Mesenchymal stem cell (in vitro differentiated cells and primary cell): ENCODE measurements at places on chromosomes 2 and 18.

DNA sequence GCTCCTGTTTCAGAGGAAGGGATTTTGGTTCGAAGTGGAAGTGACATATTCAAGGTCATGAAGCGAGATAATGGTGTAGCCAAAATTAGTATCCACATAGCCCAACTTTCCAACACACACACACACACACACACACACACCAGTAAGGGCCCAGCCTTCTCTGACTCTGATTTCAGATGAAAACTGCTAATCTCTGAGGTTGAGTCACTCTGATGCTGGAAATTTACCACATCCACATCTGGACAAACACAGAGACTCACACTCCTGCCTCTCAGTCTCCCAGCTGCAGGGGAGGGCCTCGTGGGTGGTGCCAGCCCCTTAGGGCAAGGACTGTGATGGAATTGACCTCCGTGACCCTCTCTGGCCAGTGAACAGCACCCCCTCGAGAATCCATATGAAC, 29.0 kb upstream of the SLC35F6 start:
- peak; percentile 92 for DNase-seq

GRCh38 chr2:39991298-39991697, 212.2 kb upstream of the THUMPD2 start:
- DNase-seq: peak; percentile 6

DNA sequence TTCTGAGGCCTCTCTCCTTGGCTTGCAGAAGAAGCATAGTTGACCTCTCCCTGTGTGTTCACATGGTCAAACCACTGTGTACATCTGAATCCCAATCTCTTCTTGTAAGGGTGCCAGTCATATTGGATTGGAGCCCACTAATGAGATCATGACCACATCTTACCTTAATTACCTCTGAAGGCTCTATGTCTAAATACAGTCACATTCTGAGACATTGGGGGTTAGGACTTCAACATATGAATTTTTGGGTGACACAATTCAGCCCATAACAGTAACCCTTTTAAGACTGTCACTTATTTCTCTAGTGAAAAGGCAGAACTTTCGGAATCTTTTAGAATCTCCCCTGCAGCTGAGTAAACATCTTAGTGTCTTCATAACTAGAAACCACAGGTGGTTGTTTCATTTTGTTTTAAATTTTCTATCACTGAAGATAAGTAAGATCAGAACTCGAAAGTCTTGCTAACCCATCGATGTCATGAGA, 33.3 kb downstream of the BMP10 start:
- no peak for DNase-seq

- DNase-seq: no peak
These were observed 23.3 kb downstream of the GRB14 start for GRCh38 chr2:164597983-164598382.

DNA sequence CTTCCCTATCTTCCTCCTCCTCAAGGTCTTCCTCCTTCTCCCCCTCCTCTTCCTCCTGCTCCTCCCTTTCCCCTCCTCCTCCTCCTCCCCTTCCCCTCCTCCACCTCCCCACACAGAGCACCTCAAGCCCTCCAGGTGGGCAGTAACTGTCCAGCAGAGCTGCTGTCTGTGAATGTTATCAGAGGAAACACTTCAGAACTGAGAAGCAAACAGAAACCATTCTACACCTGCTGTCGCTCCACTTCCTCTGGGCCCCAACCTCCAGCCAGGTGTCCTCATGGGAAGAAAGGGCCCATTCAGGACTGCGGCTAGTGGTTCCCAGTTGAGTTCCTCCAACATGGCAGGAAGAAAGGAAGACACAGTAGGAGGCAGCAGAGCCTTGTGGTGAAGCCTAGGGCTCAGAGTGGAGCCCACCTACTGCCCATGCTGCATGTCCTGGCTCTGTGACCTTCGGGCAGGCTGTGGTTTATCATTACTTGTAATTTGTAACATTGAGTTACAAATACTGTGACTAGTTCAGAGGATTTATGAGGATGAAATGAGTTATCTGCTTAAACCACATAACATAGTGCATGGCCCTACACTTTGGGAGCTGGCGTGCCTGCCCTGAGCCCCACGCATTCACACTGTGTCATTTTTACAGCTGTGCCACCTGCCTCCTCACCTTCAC, 165.9 kb upstream of the ID2 start:
- DNase-seq: no peak

DNA sequence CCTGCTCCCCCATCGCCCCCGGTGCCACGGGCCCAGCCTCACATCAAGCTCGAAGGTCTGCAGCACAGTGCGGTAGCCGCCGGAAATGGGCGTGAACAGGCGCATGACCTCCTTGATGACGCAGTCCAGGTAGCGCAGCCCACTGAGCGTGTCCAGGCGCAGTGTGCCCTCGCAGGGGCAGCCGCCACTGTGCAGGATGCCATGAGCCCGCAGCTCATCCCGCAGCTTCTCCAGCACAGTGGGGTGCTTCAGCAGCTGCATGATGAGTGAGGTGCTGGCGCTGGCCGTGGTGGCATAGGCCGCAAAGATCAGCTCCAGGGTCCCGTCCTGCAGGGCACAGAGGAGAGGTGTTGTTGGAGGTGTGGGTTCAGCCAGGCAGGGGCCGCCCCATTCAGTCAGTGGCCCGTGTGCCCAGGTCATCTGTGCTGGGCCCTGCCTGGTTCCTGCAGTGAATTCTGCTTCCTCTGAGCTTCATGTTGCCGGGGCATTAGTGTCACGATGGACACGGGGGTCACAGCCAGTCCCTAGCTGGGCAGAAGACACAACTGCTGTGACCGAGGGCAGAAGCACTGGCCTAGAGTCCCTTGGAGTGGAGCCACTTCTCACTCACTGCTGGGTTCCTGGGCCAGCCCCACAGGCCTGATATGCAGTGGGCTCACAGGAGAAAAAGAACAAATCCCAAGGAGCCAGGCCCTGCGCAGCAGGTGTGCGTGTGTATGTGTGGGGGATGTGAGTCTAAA, 14.5 kb downstream of the CYP26B1 start:
- no peak for DNase-seq

DNA sequence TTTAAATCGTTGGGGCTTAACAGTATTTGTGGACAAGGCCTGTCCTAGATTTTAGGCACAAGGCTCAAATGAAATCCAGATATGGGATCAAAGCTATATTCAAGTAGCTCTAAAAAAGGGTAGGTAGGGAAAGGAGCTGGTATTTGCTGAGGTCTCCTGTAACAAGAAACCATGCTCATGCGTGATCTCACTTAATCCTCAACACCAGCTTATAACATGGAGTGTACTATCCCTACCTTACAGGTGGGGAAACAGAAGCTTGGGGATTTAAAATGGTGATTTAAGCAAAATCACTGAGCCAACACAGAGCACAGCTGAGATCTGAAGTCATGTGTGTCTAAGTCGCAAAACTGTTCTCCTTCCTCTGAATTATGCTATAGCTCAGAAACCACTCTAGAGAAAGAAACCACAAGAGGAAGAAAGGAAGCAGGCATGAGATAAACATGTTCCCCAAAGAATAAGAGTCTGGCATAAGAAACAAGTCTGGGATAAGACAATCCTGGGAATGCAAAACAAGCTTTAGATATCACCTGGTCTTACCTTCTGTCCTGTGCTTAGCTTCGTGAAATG, 43.1 kb downstream of the CYRIA start:
- peak; percentile 76 for DNase-seq

GRCh38 chr2:227370791-227371312, 8.3 kb downstream of the TM4SF20 start:
- DNase-seq: no peak

- peak; percentile 84 for DNase-seq
These were observed 40.2 kb upstream of the EML4 start for GRCh38 chr2:42128721-42129486.

DNA sequence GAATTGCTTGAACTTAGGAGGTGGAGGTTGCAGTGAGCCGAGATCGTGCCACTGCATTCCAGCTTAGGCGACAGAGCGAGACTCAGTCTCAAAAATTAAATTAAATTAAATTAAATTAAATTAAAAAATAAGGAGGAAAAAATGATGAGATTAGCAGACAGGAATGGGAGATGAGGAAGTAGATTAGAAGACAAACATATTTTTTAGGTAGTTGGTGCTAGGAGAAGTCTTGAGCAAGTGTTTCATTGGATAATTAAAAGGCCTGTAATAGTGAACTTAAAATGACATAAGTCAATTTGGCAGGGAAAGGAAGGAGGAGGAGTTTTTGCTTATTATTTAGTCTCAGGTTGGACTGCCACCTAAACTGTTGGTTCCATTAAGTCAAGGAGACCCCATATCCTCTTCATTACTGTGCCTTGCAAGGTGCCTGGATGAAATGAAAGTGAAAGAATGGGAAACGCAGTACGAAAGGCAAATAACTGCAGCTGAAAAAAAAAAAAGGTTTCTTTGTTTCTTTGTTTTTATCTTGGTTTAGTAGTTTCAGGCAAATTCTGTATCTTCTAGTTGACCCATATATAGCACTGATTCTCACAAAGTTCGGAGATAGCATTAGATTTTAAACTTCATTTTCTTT, 162.0 kb downstream of the SLC8A1 start:
- DNase-seq: no peak

DNA sequence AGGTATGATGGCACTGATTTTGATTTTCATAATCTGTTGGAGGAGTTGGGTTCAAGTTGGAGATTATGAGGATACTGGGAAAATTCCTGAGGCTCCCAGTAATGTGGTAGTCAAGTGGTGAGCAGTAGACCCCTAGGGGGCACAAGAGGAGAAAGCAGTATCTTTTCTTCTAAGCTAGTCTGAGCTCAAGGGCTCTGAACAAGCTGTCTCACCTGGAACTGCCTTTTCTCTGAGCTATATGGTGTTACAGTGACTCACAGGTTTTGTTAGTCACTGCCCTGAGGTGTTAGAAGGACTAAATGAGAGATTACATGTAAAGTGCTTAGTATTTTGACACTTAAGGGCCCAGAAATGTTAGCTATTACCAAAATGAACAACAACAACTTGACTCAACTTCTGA, 42.2 kb downstream of the CD302 start:
- peak; percentile 40 for DNase-seq

DNA sequence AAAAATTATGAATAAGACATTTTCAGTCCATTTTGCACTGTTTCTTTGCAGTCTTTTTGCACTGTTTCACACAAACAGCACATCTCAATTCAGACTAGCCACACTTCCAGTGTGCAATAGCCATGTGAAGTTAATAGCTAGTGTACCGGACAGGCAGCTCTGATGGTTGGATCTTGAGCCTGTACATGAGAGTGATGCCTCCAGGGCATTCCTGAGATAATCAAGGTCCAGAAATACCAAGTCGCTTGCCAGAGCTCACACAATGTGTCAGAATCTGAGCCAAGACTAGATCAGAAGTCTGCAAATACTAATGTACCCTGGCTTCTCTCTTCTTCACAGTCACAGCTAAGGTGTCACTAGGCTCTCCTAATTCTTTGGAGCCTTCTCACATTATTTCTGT, 180.2 kb downstream of the OSR1 start:
- DNase-seq: no peak

DNA sequence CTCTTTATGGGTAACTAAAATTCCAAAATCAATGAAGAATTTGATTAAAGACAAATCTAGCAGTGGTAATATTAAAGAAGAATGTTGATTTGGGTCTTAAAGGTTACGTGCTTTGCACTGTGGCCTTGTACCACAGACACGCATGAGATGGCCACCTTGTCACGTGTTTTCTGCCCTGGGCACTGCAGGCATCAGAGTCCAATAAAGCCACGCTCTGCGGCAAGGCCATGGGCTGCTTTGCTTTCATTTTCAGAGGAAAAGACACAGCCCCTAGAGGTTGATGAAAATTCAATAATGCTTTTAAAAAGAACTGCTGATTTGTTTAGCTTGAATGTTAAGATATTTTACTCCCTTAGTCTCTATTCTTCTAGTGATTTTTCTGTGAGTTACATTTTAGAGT, 30.4 kb downstream of the AOX1 start:
- no peak for DNase-seq

GRCh38 chr2:98578231-98578630, 30.1 kb downstream of the COA5 start:
- DNase-seq: no peak

GRCh38 chr2:57490741-57491140, 555.9 kb upstream of the VRK2 start:
- no peak for DNase-seq

GRCh38 chr2:215775106-215775505, 238.2 kb downstream of the MREG start:
- peak; percentile 49 for DNase-seq

- no peak for DNase-seq
These were observed 109.6 kb upstream of the FSIP2 start for GRCh38 chr2:185628985-185629384.

DNA sequence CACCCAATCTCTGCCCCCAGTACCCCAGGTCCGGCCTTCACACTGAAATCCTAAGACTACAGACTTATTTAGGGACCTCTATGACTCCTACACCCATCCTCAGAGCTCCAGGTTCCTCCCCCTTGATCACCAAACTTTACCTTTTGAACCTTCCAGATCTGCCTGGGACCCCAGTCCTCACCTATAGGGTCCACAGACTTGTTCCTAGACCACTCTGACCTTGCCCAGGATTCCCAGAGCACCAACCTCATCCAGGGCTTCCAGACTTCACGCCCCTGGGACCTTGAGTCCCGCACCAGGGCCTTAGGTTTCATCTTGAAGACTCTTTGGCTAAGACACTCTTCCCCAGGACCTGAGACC, 462 bp downstream of the CHCHD5 start:
- DNase-seq: peak; percentile 15

DNA sequence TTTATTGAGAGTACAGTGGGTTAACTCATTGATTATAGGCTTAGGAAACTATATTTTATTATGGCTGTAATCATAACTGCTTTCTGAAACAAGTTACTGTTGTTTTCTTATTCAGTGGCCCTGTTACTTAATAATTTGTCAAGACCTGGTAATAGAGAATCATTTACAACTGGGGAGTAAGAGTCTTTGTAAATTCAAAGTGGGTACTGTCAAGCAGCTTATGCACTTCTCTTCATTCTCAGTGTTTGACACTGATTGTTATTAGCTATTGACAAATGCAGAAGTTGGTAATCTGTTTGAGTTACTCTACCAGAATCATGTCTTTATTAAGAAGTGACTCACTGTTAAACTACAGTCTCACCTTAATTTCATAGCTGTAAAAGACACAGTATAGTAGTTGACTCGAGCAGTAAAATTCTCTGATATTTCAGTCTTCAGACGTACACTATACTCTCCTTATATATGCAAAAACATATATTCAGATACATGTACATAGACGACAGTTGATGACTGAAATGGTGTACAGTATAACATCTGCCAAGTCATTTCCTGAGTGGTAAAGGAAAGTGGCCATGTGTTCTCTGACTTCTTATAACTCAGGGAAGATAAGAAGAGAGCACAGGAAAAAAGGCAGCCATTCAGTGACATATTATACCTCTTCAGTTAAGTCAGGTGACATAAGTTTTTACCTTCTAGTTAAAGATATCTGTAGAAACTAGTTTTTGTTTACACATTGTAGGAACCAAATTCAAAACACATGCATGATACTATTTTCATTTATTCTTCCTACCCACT, 36.0 kb upstream of the TTC27 start:
- DNase-seq: peak; percentile 59

GRCh38 chr2:15842758-15843666, 97.3 kb upstream of the MYCN start:
- DNase-seq: no peak

DNA sequence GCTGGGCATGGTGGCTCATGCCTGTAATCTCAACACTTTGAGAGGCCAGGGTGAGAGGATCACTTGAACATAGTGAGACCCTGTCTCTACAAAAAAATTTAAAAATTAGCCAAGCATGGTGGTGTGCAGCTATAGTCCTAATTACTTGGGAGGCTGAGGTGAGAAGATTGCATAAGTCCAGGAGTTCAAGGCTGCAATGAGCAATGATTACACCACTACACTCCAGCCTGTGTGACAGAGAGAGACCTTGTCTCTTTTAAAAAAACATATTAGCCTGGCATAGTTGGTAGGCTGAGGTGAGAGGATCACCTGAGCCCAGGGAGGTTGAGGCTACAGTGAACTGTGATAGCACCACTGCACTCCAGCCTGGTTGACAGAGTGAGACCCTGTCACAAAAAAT, 13.7 kb downstream of the TRAPPC8 start:
- DNase-seq: no peak
